Motor neuron (in vitro differentiated cells): ENCODE measurements at places on chromosomes 16 and 17.
A peak's percentile ranks its signal among the peaks of the same experiment; 100 is the strongest.

- no peak for ATAC-seq
Measured at GRCh38 chr17:27226611-27227230, 67.2 kb upstream of the WSB1 start.

DNA sequence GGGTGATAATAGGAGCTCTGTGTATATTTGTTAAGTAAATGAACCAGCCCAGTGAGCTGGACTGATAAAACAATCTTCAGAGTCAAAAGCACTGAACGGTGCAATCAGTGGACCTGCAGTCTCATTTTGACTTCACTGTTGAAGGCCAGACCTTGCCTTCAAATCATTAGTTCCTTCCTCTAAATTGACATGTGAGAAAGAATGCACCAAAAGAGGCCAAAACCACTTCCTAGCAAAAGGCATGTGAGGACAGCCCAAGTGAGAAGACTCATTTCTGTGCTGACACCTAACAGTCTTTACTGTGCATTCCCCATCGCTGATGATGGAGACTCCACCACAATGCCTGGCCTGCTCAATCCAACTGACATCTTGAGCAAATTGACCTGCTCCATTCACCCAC lies 10.6 kb downstream of the GTF3C1 start:
- ATAC-seq = no peak

- no peak for ATAC-seq
Measured at GRCh38 chr17:5405400-5405799, 14.1 kb downstream of the NUP88 start.

DNA sequence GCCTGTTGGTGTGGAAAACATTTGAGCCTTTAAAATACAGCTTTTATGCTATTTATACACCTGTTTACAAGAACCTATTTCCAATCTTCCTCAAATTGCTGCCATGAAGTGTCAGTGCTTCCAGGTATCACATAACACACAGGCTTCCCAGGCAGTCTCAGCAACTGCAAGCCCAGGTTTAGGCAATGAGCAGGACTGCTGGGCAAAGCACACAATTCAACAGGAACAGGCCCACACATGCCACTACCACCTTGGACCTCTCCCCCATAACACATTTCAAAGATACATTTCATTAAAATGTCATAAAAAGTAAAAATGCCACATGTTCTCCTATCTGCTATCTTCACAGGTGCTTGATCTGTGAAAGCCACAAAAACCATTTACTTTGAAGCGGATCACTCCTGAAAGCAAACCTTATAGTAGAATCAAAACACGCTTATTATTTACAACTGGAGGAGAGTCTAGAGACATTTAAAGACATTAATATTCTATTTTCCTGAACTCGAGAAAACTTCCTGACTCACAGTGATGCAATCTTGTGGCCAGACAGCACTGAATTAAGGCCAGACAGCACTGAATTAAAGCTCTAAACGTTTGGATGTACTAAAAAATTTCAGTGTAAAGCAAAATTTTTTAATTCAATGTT lies 31.5 kb downstream of the ANKFY1 start:
- ATAC-seq = no peak

- no peak for ATAC-seq
Measured at GRCh38 chr16:10168258-10168657, 14.0 kb downstream of the GRIN2A start.

GRCh38 chr17:48502901-48503300 lies 27.9 kb downstream of the HOXB1 start:
- no peak for ATAC-seq

DNA sequence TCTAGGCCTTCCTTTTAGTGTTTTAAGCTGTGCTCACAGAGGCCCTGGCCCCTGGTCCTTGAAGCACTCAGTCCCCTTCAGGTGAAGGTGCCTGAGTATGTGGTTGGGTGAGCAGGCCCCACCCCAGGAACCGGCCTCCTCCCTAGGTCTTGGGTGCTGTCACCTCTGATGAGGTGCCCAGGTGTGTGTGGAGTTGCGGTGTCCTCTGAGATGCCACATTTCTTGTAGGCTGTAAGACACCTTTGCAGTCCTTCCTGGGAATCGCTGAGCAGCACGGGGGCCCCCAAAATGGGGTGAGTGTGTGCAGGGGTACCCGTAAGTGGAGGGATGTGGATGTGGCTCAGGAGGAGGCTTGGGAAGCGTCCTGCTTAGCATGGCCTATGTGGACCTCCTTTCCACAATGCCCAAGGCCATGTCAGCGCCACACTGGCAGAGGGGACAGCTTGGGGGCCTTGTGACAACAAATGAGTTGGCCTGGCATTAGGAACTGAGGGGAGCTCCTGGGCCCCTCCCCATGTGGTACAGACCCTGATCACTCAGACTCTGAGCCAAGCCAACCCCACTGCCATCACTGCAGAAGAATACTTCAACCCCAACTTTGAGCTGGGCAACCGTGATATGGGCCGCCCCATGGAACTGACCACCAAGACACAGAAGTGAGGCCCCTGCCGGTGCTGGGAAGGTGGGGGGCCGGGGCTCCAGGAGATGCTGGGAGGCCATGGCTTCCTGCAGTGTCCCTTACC lies 11.2 kb downstream of the CORO6 start:
- ATAC-seq = no peak

GRCh38 chr17:72640415-72641165 lies 451.9 kb downstream of the SLC39A11 start:
- no peak for ATAC-seq

- peak; percentile 54 for ATAC-seq
Measured at GRCh38 chr17:59004338-59005111, 102.2 kb downstream of the TRIM37 start.

DNA sequence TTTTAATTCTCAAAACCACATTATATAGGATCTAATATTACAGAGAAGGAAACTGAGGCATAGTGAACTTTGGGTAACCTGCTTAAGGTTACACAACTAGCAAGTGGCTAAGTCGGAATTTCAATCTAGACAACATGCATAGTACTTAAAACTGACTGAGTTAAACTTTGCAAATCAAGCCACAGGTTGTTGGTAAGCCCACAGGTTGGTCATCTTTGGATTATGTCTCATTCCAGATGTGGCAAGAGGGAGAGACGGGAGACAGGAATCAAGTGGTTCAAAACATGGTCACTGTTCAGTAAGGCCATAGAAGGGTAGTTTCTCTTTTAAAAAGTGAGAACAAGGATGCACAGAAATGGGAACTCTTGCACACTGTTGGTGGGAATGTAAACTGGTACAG lies 57.1 kb downstream of the MYO1D start:
- no peak for ATAC-seq

DNA sequence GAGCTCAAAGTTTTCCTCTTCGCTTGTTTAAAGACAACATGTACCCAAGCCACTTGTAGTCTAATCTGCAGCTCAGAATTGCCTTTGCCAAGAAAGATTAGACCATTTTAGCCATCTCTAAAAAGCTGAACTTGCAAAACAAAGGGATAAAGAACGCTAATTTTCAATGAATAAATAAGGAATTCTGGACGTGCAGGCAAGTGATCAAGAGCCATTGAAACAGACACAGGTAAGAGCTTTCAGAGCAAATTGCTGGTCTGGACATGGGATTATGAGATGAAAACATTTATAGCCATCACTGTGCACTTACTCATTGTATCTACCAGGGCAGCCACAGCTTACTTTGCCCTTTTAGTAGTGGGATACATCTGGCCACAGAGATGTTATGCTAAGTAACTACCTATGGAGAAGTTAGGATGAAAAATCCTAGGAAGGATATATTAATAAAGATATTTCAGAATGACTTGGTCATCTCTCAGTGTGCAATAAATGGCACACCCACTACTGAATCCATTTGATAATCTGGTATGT lies 44.4 kb downstream of the RND2 start:
- ATAC-seq = peak; percentile 30

DNA sequence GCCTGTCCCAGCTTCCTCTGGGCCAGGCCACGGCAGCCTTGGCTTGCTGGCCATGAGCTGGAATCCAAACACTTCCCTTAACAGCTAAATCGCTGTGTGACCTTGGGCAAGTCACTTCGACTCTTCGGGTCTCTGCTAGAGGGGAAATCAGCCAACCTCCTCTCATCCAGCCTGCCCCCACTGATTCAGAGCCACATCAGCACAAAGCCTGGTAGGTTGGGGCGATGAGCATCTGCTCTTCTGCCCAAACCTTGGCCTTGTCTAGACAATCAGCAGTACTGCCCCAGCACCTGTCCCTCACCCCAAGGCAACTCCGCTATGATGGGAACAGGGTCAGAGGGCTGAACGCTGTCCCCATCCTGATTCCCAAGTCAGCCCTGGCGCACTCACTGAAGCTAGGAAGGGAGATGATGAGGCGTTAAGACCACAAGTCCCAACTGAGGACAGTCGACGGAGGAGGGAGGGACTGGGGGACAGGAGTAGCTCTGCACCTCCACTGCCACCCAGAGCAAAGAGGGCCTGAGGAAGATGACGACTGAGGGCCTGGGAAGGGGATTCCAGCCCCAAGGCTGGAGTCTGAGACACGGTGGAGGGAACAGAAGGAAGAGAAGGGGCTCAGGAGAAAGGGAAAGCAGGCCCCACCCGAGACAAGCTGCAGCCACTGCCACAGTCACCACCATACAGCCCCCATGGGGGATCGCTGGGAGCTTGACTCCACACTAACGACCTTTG lies 1.3 kb downstream of the CLUH start:
- ATAC-seq = no peak

DNA sequence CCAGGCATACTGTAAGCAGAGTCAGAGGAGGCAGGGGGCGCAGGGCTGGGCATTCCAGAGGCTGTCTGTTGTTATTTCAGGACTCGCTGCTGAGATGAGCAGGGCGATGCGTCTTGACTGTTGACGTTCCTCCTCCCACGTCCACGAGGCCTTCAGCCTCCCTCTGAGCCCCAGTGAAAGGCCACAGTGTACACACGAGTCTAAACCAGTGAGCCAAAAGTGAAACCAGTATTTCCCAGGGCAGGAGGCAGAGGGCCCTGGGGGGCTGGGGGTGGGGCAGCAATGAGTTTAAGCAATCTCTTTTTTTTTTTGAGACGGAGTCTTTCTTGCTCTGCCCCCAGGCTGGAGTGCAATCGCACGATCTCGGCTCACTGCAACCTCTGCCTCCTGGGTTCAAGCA lies 21.5 kb downstream of the SMTNL2 start:
- ATAC-seq = peak; percentile 30

GRCh38 chr17:8120520-8121406 lies 2.4 kb upstream of the ALOXE3 start:
- ATAC-seq = peak; percentile 0

- no peak for ATAC-seq
Measured at GRCh38 chr16:80280557-80280956, 260.2 kb upstream of the DYNLRB2 start.

- ATAC-seq = peak; percentile 25
Measured at GRCh38 chr17:73068322-73069153, 23.9 kb downstream of the SLC39A11 start.

DNA sequence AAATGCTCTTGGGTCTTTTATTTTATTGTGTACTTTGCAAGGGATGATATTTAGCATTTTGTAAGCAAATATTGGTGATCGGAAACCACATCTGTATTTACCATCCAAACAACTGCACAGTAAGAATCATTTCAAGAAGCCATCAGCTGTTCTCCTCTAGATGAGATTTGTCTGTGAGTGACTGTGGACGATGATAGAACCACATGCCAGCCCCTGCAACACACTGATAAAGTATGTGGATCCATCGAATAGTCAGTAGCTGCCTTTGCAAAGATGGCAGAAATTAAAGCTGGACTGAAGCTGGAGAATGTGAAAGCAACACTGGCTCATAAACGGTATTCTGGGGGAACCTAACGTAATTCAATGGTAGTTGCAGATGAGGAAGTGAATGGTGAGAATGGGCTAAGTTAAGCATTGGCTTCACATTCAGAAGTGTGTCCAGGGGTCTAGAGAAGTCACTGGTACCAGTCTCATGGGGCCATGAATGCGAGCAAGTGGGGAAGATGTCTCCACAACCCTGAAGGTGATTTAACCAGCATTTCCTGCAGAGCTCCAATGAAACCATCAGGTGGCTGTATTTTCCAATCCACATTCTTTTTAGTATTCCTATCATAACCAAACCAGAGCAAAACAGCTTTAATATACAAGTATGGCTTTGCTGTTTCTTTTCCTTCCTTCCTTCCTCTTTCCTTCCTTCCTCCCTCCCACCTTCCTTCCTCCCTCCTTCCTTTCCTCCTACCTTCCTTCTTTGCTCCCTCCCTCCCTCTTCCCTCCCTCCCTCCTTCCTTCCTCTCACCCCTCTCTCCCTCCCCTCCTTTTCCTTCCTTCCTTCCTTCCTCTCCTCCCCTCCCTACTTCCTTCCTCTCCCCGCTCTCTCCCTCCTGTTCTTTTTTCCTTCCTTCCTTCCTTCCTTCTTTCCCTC lies 169.4 kb downstream of the ABCA8 start:
- no peak for ATAC-seq

DNA sequence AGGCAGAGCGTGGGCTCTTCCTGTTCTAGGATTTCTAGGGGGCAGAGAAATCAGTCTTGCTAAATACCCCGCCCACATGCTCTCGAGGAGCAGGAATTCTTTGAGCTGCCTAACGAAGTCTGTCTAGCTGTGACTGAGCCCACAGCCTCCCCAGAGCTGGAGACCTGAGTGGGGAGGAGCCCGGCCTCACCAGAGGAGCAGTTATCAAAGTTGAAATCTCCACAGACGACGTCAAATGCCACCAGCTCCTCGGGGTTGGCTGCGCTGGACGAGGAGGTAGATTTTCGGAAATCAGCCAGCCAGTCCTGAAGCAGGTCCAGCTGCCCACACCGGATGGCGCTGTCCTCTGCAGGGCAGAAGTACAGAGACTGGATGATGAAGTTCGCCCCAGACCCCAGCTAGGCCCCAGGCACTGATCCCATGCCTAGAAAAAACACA lies 53.8 kb downstream of the PRMT7 start:
- no peak for ATAC-seq

GRCh38 chr16:75590920-75591843 lies 25.0 kb downstream of the GABARAPL2 start:
- ATAC-seq = no peak

DNA sequence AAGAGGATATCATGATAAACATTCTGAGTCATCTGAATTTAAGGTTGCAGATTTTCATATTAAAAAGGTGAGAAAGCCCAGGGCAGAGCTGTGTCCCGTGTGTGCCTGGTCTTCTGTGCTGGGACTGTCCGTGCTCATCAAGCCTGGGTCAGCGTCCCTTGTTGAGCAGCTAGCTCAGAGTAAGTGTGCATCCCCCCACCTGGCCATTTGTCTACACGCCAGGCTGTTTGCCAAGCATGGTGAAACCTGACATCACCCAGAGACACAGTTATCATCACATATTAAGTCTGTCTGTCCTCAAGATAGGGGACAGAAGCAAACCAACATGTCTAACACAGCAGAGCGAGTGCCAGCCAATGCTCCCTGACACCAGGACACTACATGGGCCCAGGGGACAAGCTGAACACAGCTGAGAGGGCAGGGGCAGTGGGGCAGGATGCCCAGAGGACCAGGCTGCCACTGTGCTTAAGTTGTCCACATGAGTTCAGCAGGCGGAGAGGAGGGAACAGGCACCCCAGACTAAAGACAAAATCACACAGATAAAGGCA lies 57.9 kb upstream of the CNEP1R1 start:
- ATAC-seq = no peak

GRCh38 chr16:87384162-87384874 lies 742 bp upstream of the FBXO31 start:
- peak; percentile 17 for ATAC-seq

DNA sequence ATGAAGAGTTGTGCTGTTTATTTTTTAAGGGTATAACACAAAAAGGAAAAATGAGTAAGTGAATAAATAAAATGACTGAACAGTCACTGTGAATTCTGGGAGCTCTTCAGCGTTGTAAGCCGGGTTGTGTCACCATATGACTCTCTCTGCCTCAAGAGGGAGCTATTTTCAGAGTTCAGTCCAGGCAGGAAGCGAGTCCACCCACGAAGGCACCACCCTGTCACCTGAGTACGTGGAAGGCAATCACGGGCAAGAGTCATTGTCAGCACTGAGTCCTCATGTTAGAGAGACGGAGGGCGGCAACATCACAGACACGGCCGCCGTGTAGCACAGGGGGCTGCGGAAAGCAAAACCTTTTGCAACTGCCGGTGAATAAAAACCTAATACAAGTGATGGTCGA lies 227.6 kb downstream of the UTP18 start:
- ATAC-seq = peak; percentile 42
